ENCODE measurements at places on chromosomes 5 and 9.

GRCh38 chr9:94772639-94773303 lies 46.3 kb downstream of the AOPEP start:
- DNase-seq = no peak

GRCh38 chr5:101253096-101253495 lies 350.0 kb upstream of the ST8SIA4 start:
- DNase-seq = no peak

- no peak for DNase-seq
Observed at GRCh38 chr9:129023036-129023907, 4.9 kb downstream of the SH3GLB2 start.

DNA sequence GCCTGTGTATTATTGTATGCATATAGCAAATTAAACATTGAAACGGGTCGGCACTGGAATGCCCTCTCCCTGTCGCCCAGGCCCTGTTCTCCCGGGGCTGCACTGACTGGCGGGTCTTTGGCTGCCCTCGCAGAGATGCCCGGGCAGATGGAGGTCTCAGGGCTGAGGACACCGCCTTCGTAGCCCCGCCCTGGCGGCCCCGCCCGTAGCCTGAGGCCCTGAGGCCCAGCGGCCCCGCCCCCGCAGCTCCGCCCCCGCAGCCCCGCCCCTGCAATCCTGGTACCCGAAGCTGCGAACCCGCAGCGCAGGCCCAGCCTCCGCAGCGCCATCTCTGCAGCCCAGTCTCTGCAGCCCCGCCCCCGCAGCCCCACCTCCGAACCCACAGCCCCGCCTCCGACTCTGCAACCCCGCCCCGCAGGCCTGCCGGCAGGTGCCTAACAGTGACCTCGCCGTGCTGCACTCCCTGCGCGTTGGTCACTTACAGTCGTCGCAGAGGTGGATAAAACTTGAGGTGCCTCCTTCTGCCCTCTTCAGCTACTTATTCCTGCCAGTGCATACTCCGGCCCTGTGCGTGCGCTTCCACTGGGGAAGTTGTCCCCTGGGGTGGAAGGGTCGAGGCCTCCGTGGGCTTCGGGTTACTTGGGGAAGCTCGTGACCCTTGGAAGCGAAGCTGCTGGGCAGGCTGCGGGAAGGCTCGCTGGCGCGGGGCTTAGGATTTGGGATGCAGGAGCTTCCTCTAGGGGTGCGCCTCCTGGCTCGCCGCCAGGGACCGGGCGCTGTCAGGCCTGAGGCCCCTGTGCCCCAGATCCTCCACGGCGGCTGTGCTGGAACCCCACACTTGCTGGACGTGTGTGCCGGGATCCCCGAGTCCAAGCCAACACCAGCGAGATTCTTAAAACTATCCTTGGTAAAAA lies 72.3 kb downstream of the ICE1 start:
- DNase-seq = peak; percentile 91

DNA sequence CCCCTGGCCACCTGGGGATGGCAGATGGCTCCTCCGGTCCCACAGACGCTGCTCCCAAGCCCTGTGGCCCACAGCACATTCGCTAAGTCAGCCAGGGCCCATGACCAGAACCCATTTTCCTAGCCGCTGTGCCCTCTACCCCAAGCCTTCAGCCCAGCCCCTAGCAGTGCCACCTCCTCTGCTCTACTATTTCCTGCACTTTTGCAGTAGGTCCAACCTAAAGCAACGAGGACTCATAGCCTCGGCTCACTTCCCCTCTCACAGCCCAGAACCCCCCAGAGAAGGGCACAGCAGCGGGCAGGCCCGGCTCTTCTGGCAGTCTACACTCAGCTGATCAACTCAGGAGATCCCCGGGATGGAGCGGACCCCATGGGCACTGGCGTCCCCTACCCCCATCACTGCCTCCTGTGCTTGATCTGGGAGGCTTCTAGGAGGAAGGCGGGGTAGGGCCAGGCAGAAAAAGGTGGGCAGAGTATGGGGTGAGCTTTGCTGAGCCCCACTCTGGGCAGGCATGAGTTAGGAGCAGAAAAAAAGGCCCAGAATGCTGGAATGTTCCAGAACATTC lies 111.2 kb downstream of the ZNF354C start:
- DNase-seq = no peak

DNA sequence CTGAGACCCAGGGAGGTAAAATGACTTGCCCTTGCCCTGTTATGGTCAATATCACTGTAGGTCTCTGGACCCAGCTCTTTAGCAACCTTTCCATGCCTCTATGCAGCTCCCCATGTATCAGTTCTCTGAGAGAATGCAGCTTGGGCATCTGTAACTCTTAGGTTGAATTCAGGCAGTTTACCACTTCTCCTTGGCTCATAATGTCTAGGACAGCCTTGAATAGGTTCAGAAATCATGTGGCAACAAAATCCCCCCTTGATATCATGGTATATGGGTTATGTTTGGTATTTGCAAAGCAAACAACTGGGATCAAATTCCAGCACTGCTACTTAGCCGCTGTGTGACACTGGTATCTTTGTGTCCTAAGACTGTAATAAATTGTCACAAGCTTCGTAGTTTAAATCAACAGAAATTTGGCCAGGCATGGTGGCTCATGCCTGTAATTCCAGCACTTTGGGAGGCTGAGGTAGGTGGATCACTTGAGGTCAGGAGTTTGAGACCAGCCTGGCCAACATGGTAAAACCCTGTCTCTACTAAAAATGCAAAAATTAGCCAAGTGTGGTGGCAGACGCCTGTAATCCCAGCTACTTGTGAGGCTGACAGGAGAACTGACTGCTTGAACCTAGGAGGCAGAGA lies 10.7 kb upstream of the SUB1 start:
- DNase-seq = no peak

DNA sequence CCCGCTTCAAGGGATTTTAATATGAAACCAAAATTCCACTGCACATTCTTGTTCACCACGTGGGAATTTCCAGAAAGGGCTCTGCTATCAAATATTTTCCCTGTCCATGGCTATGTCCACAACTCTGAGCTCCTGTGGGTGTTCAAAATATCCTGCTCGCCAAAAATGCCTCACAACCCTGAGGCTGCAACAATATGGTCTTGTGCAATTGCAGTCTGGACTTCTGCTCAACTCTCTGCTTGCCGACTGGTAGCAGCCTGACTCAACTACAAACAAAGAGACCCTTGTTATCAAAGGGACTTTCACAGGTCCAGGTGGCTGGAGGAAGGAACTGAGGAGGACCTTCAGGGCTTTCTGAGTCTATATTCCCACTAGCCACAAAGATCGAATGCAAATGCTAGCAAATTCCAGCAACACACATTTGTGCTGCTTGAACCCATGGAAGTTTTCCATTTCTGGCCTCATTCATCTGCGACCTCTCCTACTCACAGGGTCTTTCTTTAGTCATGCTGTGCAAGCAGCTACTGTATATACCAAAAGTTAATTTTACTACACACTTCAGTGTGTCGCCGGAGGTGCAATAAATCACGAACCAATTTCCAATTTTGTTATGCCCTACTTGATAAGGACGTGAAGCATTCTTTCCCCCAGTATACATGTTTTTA lies 169.2 kb upstream of the SLC30A5 start:
- DNase-seq = no peak

DNA sequence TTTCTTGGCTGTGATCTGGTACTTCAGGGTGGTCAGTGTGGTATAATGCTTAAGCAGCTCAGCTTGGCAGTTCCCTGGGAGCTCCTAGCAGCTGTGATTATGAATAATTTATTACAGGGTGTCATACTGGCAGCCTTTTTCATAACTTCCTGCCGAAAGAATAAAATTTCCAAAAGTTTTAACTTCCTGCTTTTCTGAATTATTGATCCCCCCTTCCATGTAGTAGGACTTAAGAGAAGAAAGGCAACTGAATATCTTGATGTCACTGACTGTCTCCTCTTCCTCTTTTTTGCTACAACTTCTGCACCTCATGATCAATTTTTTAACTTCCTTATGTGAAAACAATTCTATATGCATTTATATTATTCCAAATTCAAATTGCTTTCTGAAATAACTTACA lies 74.3 kb upstream of the SPEF2 start:
- DNase-seq = no peak

DNA sequence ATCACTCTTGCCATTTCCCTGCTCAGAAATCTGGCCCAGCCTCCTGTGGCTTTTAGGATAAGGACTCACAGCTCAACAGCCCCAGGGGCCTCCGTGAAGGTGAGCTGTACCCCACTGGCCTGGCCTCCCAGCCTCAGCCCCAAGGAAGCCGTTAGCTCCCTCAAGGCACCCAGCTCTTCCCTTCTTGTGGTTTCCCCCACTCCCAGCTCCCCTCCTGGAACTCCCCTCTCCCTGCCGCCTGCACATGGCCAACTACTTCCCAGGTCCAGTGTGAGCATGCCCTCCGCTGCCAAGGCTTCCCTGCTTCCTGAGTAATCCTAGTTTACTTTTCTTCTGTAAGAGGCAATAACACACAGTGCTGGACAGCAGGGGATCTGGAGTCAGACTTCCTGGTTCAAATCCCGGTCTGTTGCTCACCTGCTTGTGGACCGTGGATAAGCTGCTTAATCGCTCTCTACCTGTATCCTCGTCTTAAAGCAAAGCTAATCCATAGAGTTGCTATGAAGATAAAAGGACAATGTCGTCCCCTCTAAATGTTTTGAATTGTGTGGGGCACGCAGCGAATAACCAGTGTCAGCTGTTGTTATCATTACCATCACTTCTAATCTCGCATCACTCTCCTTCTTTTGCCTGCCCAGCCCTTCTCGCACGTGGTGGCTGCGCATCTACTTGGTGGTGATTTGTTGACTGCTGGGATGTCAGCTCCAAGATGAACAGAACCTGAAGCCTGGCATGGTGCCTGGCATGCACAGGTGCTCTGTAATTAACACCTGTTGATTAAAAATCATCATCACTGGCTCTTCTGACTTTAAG lies 86.6 kb downstream of the C5orf15 start:
- DNase-seq = no peak

- no peak for DNase-seq
Observed at GRCh38 chr9:27627188-27627564, 53.9 kb upstream of the C9orf72 start.

- DNase-seq = no peak
Observed at GRCh38 chr9:123749580-123750202, 180.2 kb downstream of the DENND1A start.
